Left renal cortex interstitium (tissue), 4 donors: ENCODE measurements at places on chromosomes 13 and 19. TPM values are rescaled to one million over a fixed set of nuclear protein-coding genes. Genes with fewer than 3 reads are reported as not detected.

Gene URAD
- not detected for polyA plus RNA-seq

Gene SBK3
- polyA plus RNA-seq = 0.10 TPM

Gene GSX1
- polyA plus RNA-seq = not detected

Gene AP1M2
- 53.5 TPM for polyA plus RNA-seq

Gene FGF14
- 1.0 TPM for polyA plus RNA-seq

Gene ZNF784
- polyA plus RNA-seq = 12.9 TPM

Gene GPR12
- not detected for polyA plus RNA-seq

Gene BSPH1
- not detected for polyA plus RNA-seq

Gene OR7G3
- not detected for polyA plus RNA-seq

Gene RAVER1
- polyA plus RNA-seq = 45.2 TPM

Gene ACER1
- not detected for polyA plus RNA-seq

Gene KIR3DL1
- not detected for polyA plus RNA-seq

Gene GATAD2A
- 57.7 TPM for polyA plus RNA-seq

Gene MEGF8
- 49.2 TPM for polyA plus RNA-seq

Gene ZNF578
- polyA plus RNA-seq = 8.6 TPM

Gene FCAR
- polyA plus RNA-seq = not detected

Gene ZNF426
- polyA plus RNA-seq = 22.3 TPM

Gene ZNF90
- polyA plus RNA-seq = 12.1 TPM

Gene MRPL57
- polyA plus RNA-seq = 22.8 TPM

Gene MYBPC2
- polyA plus RNA-seq = 0.86 TPM

Gene CGB8
- polyA plus RNA-seq = not detected

Gene GRK1
- polyA plus RNA-seq = 0.11 TPM

Gene ZNF66
- 9.3 TPM for polyA plus RNA-seq

Gene C1QTNF9B
- 0.32 TPM for polyA plus RNA-seq

Gene MBD3L2
- not detected for polyA plus RNA-seq

Gene RGL3
- 137 TPM for polyA plus RNA-seq

Gene IFNL1
- not detected for polyA plus RNA-seq

Gene ATXN8OS
- 0.56 TPM for polyA plus RNA-seq

Gene PRSS57
- 0.48 TPM for polyA plus RNA-seq

Gene HIF3A
- polyA plus RNA-seq = 76.0 TPM

Gene ZSCAN5C
- polyA plus RNA-seq = not detected

Gene ZGLP1
- 2.8 TPM for polyA plus RNA-seq

Gene CABP5
- not detected for polyA plus RNA-seq

Gene CYP4F2
- 0.27 TPM for polyA plus RNA-seq

Gene ICAM4
- 0.81 TPM for polyA plus RNA-seq

Gene ZNF728
- polyA plus RNA-seq = 0.25 TPM

Gene SYMPK
- 57.8 TPM for polyA plus RNA-seq

Gene EBI3
- polyA plus RNA-seq = 0.68 TPM

Gene PAF1
- 71.4 TPM for polyA plus RNA-seq

Gene LYPD4
- polyA plus RNA-seq = not detected

Gene KRTDAP
- 0.49 TPM for polyA plus RNA-seq

Gene CCL25
- 0.22 TPM for polyA plus RNA-seq

Gene FPR1
- polyA plus RNA-seq = 0.70 TPM

Gene LEUTX
- not detected for polyA plus RNA-seq

Gene WDR87
- 0.02 TPM for polyA plus RNA-seq

Gene CGB2
- 0.28 TPM for polyA plus RNA-seq

Gene SLC25A41
- 0.25 TPM for polyA plus RNA-seq

Gene RBM42
- 57.1 TPM for polyA plus RNA-seq

Gene CEACAM16
- not detected for polyA plus RNA-seq

Gene LRG1
- polyA plus RNA-seq = 1.5 TPM
